Mesenchymal stem cell (in vitro differentiated cells and primary cell): ENCODE measurements at places on chromosomes 12 and 14.

DNA sequence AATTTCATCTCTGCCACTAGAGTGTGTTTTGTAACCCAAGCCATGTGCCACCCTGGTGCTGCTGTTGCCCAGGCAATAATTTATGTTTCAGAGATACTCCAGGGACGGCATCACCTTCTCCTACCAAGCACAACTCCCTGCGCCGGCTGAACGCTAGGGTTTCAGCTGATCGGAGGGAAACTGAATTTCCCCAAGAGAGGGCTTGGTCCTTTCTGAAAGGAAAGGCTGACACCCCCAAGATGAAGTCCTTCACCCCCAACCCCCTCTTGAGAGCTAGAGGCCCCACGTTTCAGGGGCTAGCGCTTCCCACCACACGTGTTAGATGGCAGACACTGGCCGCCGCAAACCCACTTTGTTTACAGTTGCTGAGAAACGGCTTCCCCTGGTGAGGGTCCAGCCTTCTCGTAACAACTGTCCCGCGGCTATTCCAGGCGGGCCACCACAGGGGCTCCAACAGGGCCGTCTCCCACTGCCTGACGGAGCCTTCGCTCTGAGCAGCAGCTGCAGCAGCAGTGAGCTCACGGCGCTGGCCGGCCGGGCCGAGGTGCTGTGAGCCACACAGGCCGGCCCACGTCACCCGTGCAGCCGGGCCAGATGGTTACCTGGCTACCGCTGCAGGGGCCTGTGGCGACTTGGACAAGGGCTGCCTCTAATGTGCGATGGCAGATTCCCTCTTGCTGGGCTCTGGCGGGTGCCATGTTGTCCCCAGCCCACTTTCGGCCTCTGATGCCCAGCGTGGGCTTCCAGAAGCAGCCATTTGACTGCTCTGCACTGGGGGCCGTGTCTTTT, 66.4 kb downstream of the TESC start:
- no peak for DNase-seq

- peak; percentile 53 for DNase-seq
Measured at GRCh38 chr12:112347581-112347982, 34.6 kb downstream of the HECTD4 start.

GRCh38 chr12:98470469-98471082, 44.8 kb upstream of the TMPO start:
- no peak for DNase-seq

DNA sequence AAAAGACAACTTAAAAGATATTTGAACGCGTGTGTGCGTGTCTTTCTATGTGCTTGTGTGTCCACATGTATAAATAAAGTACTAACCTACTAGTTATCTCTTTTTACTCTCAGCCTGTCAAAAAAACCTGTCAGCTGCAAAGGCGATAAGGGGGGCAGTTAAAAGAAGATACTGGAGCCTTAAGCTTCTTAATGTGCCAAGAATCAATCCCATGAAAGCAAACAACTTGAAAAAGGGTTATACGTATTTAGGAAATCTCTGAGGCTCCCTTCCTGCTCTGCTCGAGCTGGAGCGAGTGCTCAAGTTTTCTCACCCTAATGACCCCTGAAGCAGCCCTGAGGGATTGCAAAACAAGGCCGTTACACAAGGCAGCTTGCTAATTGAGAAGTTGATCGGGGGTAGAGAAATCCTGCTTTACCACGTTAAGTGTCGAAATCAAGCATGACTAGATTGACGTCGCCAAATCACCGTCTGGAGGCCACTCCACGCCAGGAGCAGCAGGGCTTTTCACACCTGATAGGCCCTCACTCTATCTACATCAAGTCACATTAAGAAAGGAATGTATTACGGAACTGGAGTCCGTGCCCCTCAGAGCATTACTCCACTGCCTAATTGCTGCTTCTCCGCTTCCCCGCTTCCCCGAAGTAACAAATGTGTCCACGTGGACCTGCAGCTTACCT, 32.4 kb downstream of the LMO3 start:
- DNase-seq, result peak; percentile 47

GRCh38 chr14:44940211-44940610, 21.5 kb downstream of the KLHL28 start:
- no peak for DNase-seq

DNA sequence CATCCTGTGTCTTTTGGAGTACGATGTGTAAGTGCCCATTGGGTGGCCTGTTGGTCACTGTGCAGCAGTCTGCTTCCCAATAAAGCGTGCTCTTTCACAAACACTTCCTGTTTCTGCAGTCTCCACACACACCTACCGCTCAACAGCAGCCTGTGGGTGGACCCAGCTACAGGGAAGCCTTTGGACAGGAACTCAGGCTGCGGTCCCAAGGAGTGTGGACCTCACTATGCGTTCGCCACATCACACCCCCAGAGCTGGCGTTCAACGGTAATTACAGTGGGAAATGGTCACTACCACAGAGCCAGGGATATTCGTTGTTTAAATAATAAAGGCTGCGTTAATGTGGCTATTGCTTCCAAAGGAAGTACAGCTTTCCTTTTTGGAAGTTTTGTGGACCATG, 16.2 kb downstream of the PSMC1 start:
- DNase-seq, result no peak

DNA sequence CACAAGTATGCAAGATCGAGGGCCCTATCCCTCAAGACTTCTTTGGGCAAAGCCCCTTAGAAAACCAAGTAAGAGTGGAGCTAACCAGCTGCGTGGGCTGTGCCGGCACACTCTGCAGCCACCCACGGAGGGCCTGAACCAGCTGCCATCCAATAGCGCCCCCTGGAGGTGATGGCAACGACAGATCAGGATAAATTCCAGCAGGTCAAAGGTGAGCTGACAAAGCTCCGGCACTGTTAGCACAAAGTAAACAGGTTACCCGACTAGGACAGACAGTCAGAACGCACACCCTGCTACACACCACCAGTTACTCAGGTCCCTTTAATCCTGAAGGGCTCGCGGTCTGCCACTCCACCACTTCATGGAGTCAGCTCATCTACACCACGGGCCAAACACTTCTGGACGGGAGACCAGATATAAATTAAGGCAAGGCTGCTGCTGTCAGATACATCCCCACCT, 4.9 kb downstream of the ZBTB39 start:
- DNase-seq, result peak; percentile 76

GRCh38 chr12:47776471-47777143, 3.6 kb downstream of the SLC48A1 start:
- DNase-seq, result peak; percentile 66

DNA sequence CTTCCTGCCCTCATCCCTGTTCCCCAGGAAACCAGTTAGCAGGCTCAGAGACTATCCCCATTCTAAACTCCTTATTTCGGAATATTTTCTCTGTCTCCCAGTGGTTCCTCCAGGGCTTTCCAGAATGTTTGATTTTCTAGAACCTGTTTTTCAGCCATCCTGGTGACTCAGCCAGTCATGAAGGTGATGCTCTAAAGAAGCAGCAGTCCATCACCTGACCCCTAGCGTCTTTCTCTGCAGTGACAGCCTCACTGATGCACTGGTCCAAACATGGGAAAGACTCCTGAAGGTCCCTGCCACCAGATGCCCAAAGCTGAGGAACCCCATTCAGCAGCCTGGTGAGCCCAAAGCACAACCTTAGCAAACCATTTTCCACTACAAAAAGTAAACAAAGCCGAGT, 212.6 kb downstream of the PHETA1 start:
- no peak for DNase-seq

DNA sequence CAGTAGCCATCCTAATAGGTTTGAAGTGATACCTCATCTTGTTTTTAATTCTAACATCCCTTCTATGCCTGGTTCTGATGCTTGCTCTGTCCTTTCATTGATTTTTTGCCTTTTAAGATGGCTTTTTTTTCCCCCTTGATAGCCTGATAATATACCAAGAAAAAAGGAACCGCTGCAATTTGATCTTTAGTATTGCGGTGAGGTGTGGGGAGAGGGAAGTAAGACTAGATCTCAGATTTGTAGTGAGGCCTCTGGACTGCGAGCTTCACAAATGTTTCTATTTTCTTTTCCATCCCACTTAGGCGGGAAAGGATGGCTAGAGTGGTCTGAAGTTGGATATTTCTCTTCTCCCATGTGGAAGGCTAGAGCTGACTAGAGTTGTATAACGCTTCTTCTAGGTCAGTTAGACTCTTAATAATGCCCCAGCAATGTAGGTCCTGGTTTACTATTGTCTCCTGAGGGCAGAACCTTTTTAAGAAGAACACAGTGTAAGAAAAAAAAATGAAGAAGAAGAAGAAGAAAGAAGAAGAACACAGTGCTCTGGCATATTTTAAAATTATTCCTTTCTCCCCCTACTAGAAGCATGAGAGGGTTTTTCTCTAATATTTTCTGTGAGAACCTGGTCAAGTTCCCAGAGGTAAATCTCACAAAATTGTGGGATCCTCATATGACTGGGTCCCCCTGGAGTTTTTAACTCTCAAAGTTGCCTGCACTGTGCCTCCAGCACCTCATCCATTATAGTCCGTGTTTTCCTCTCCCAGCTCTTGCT, 11.9 kb upstream of the KLRB1 start:
- DNase-seq, result no peak

- DNase-seq, result peak; percentile 43
Measured at GRCh38 chr12:2963760-2964292, 4.6 kb downstream of the TEAD4 start.

DNA sequence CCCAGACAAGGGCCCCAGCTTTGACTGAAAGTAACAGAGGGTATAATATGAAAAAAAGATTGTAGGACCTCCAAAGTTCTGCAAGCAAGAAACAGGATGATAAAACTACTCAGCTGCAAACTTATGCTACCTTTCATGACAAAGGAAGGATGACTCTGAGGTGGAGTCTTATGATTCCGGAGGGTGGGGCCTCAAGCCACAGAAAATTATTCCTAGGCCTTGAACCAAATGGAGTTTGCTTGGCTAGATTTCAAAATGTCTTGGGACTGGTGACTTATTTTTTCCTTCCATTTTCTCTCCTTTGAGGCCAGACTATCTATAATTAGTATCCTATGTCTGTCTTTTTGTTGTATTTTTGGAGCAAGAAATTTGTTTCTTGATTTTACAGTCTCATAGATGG, 336.4 kb downstream of the LRIG3 start:
- peak; percentile 32 for DNase-seq

DNA sequence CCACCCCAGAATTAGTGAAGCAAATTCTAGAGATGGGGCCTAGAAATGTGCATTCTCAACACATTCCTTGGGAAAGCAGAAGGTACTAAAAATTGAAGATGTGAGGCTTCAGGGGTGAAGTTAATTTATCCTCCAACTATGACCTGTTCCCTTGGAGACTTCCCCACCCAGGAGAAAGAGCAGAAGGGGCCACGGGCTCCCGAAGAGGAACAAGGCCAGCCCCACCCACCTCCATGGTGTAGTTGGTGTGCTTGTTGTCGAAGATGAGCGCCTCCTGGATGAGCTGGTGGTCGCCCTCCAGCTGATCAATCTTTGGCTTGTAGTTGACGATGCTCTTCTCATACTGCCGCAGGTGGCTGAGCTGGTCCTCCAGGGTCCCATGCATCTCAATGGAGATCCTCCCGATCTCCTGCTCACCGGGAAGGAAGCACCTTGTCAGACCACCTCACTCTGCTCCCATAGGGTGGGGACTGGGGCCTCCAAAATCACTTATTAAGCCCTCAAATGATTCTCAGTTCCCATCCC, 87.8 kb upstream of the ZFP36L1 start:
- DNase-seq, result no peak

GRCh38 chr14:99035268-99035667, 236.7 kb downstream of the BCL11B start:
- DNase-seq, result no peak

DNA sequence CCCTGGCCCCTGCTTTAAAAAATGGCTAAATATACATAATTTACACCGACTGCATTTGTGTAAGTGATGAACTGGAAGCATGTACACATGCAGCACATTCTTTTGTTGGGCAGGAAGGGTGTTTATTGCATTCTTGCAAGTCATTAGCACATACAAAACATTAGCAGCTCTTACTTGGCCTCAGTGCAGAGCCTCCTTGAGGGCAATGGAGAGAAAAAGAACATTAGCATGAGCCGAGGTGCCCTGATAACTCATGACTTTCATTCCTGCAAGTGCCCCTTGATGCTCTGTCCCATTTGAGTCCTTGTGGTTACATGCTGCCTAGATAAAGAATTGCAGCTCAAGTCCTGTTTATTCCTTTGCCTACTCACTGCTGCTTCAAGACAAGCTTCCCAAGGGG, 61.9 kb downstream of the PAX9 start:
- no peak for DNase-seq

- no peak for DNase-seq
Measured at GRCh38 chr12:89551747-89552146, 25.9 kb upstream of the POC1B start.
